Activated CD4-positive, alpha-beta T cell treated with anti-CD3 and anti-CD28 coated beads for 36 hours (primary cell): ENCODE measurements at places on chromosomes 12 and 14. TPM values are rescaled to one million over a fixed set of nuclear protein-coding genes. Genes with fewer than 3 reads are reported as not detected.

The RPL10L gene
- total RNA-seq, result not detected

GRCh38 chr12:33786532-33786931, 235.8 kb upstream of the ALG10 start:
- no peak for DNase-seq

DNA sequence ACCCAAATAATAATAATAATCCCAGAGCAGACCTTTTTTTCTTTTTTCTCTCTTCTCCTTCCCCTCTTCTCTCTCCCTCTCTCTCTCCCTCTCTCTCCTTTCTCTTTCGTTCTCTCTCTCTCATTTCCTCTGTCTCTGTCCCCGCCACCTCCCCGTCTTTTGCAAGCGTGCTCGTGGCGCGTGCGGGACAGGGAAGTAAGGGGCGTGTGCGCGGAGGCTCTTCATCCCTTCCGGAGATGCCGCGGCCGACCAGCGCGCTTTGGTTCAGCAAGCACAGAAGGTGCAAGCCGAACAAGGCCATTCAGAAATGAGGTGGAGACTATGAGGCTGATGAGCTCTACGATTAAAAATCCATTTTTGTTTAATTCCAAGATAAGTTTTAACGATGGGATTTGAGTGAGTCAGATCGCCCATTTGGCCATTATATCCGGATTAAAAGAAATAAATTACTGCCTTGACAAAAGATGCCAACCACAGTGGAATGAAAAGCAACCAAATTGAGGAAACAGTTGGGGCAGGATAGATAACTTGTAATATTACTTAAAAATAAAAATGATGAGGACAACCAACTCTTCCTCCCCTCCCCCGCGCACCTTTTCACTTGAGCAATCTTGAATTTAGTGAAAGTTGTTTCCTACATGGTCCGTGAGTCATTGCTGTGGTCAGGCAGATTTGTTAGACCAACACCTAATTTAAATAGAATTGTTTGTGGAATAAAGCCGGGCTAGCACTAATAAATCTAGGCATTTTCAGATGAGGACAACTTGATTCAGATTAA, 1.2 kb upstream of the AMIGO2 start:
- DNase-seq, result peak; percentile 80

GRCh38 chr14:68631394-68632053, 161.3 kb downstream of the ZFP36L1 start:
- DNase-seq, result no peak

DNA sequence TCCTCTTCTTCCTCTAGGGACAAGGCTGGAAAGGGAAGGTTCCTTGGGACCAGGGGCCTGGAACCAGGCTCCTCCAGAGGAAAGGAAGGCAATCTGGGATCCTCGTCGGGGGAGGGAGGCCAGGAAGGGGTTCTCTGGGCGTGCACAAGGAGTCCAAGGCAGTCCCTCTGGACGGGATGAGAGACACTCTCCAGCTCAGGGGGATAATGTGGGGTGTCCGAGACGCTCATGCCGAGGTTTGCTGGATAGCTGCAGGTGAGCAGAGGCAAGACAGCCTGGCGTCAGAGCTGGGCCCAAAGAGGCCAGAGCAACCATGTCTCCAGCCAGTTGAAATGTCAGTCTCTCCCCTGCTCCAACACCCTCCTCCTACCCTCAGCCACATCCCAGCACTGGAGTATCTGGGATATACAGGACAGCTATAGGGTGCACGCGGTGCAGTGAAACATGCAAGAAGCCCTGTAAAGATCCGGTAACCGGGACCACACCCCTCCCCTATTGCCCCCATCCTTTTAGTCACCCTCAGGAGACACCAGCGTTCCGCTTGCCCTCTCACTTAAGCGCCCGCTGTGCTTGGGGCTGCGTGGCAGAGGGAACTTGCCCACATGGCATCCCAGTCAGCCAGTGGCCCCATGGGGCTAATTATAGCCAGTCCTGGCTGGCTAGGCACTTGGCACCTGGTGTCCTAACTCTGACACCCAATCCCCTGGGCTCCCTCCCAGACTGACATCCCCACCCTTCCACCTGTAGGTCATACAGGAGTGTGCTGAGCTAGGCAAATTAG, at the start of gene KLHL33:
Gene KLHL33 (minus strand): TSS at position 585 of the 781 bp plus-strand sequence. CDS start 355 bp downstream, at position 230.
- no peak for DNase-seq

The KCNC2 gene
- not detected for total RNA-seq

GRCh38 chr14:56137453-56137807, 19.2 kb downstream of the PELI2 start:
- no peak for DNase-seq

DNA sequence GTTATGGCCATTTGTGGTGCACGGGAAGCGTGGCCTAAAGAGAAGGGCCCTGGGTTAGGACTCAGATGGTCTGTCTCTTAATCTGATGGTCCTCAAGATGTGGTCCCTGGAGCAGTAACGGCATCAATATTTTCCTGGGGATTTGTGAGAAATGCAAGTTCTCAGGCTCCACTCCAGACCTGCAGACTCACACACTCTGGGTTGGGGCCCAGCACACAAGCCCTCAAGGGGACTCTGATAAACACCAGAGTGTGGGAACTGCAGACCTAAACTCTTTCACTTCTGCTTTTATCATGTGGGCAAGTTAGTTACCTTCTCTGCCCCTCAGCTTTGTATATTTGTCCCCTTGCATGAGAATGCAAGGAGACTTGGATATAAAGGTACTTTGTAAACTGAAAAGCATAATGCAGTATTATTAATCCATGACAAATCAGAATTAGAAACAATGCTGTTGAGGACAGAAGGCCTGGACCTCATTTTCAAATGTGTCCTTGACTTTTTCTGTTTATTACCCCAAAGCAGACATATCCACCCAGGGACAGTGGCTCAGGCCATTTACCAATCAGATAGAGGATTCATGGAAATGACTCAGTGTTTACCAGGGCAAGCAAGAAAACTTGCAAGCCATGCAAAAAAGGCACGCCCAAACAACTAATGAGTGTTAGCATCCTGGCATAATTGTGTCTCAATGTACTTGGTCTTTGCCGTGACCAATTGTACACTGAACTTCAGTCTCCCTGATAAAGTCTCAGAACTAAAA, 157.0 kb downstream of the ASCL1 start:
- no peak for DNase-seq

The CEBPE gene
- 0.34 TPM for total RNA-seq

The CCDC38 gene
- 0.21 TPM for total RNA-seq

The CAPS2 gene
- 2.3 TPM for total RNA-seq

DNA sequence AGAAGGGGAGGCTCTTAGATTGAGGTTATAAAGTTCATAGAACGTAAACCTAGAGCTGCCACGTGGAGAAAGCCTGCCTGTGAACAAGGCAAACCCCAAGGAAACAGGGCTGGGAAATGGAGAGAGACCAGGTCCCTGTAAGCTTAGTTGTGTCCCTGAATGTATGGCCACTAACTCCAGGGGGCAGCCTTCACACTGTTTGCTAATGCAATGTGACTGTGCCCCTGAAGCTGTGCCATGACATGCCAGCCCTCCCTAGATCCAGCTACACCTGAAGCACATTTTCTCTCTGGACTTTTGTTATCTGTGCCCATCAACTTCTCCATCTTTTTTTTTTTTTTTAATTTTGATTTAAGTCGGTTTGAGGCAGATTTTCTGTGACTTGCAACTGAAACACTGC, 60.6 kb upstream of the TMCC3 start:
- DNase-seq, result peak; percentile 51

- no peak for DNase-seq
Measured at GRCh38 chr12:32549675-32550079, 129.4 kb upstream of the DNM1L start.

The MAP1LC3B2 gene
- not detected for total RNA-seq

DNA sequence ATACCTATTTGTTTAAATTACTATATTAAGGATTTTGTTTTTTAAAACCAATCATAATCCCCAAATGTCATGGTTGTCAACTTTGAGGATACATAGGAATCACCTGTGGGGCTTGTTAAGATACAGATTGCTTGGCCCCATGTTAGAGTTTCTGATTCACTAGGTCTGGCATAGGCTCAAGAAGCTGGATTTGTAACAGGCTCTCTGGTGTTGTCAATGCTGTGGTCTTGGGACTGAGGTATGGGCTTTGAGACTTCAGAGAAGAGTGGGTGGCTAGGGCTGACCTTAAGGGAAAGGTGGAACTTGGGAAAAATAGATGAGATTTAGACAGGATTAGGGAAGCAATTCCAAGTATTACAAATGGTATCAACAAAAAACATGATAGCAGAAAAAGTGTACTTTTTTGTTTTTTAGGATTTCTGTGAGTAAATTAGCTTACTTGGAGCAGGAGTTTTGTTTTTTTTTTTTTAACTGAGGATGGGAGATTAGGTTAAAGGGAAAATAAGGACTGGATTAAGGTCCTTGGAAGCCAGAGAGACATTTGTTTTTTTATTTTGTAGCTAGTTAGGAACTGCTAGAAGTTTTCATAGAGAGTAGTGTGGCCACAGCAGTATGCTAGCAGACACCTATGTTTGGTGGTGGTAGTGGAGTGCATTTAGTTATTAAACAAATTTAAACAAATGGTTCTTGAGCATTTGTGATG, 88.6 kb downstream of the RAD51B start:
- DNase-seq, result no peak

- DNase-seq, result no peak
Measured at GRCh38 chr14:69624136-69624535, 12.7 kb downstream of the SUSD6 start.

DNA sequence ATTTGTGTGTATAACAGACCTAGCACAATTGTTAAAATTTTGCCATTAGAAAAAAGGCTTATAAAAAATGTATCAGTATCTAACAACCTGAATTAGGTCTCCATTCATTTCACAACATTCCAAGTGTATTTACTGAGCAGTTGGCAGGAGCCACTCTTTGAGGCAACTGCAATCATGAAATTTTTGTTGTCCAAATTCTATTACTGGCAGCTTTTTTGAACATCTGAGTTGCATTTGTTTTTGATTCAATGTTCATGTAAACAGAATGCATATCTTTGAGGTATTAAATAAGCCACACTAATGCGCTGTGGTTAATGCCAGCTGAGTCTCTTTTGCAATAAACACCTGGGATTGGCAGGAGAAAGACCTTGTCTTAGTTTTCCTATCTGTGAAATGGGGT, 8.7 kb downstream of the KITLG start:
- no peak for DNase-seq

GRCh38 chr12:110680032-110680431, 8.9 kb downstream of the HVCN1 start:
- no peak for DNase-seq

- DNase-seq, result no peak
Measured at GRCh38 chr12:80807640-80808288, 91.1 kb downstream of the MYF5 start.

The BIN2 gene
- 39.9 TPM for total RNA-seq

GRCh38 chr12:93541578-93542225, 30.8 kb upstream of the SOCS2 start:
- no peak for DNase-seq

DNA sequence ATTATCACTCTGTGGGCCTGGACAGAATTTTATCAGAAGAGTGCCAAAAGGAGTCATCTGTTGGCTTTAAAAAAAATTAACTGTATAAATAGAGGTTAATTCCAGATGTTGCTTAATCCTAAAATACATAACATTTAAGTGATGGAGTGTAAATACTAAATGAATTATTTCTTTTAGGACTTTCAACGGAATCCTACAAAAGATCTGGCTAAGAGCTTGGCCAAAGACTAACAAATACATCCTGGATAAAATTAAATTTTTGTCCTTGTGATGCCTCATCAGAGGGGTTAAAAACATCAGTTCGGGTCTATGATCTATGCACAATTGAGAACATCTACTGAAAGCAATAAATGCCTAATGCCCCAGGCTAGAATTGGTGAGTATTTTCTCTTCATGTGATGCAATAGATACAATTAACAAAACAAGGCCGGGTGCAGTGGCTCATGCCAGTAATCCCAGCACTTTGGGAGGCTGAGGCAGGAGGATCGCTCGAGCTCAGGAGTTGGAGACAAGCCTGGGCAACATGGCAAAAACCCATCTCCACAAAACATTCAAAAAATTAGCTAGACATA, 49.8 kb upstream of the RAP1B start:
- no peak for DNase-seq

DNA sequence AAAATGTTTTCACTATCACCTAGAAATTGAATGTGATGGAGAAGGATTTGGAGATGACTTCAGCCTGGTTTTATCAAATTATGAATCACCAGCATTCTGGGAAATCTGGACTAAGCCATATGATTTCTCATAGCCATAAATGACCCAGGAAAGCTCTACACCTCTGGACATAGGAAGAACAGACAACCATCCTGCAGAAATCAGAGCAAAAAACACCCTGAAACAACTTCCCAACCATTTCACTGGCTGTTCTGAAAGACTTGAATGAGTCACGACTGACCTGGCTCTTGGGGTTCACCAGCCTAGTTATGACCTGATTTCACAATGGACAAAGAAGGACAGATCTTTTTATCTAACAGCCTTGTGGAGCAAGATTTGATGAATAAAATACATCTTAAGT, 123.8 kb downstream of the KCNH5 start:
- DNase-seq, result no peak

The TPPP2 gene
- not detected for total RNA-seq

The VWF gene
- total RNA-seq, result not detected

DNA sequence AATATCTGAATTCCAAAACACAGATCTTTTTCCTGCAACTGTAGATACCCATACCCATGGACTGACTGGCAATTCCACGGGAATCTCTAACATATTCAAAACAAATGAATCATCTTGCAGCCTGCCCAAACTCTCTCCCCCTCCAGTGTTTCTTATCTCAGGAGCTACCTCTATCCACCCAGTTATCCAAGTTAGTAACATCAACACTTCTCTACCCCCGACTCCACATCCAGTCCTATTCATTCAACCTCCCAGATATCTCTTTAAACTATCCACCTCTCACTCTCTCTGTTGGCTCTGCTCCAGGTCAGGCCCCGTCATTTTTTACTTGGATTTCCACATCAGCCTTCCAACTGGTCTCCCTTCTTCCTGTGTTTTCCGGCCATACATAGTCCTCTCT, 6.7 kb upstream of the KCNH5 start:
- no peak for DNase-seq

GRCh38 chr12:16349131-16349460, 1.7 kb downstream of the MGST1 start:
- no peak for DNase-seq

GRCh38 chr12:38327356-38327755, 10.8 kb downstream of the ALG10B start:
- no peak for DNase-seq

The DAO gene
- total RNA-seq, result not detected

The VRTN gene
- not detected for total RNA-seq

- no peak for DNase-seq
Measured at GRCh38 chr14:76250302-76250701, 98.6 kb downstream of the GPATCH2L start.

- DNase-seq, result no peak
Measured at GRCh38 chr12:91890742-91891141, 254.9 kb downstream of the BTG1 start.

The CMKLR1 gene
- total RNA-seq, result not detected

The PRIM1 gene
- total RNA-seq, result 81.3 TPM
